Foreskin melanocyte (primary cell): ENCODE measurements at places on chromosomes 11 and 22.

- DNase-seq, result no peak
Observed at GRCh38 chr22:19524170-19525115, at the start of gene CLDN5. Gene CLDN5, minus strand, starts transcription at chr22:19524410. Its CDS starts 155 bp downstream, at chr22:19524255.

GRCh38 chr11:123197711-123198110 lies 2.7 kb upstream of the CLMP start:
- no peak for DNase-seq

GRCh38 chr11:44028816-44029506 lies 18.8 kb upstream of the ACCSL start:
- DNase-seq, result no peak

- peak; percentile 19 for DNase-seq
Observed at GRCh38 chr11:130001461-130002351, 929 bp downstream of the PRDM10 start.
